ENCODE measurements at places on chromosomes 4 and X.

DNA sequence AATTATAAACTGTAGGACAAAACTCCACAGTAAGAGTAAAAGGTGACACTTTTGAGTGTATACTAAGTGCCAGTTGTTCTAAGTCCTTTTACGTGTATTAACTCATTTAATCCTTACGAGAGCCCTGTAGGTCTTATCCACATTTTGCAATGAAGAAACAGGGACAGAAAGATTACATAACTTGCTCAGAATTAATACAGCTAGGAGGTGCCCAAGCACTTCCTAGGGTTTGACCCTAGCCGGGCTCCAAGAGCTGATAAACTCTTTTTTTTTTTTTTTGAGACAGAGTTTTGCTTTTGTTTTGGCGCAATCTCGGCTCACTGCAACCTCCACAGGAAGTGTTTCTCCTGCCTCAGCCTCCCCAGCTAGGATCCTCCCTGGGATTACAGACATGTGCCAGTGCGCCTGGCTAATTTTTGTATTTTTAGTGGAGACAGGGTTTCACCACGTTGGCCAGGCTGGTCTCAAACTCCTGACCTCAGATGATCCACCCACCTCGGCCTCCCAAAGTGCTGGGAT, 110.4 kb downstream of the UBE2K start:
- no peak for DNase-seq

GRCh38 chrX:47960406-47960805, 43.4 kb downstream of the ZNF182 start:
- DNase-seq = no peak

DNA sequence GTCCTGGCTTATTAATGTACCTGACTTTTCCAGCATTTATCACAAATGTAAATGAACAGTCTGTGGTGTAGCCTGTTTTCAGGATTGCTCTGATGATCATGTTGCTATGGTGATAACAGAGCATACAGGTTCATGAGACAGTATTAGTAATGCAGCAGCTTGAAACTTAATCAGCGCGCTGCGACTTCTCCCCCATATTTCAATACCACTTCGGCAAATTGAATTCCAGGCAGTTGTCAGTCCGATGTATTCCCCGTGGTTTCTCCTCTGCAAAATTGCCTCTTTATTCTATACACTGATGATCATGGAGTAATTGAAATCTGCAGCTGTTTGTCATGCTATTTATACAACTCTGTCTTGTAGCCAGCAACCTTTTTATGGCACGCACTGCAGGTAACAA, 239.3 kb downstream of the C4orf33 start:
- DNase-seq = no peak

DNA sequence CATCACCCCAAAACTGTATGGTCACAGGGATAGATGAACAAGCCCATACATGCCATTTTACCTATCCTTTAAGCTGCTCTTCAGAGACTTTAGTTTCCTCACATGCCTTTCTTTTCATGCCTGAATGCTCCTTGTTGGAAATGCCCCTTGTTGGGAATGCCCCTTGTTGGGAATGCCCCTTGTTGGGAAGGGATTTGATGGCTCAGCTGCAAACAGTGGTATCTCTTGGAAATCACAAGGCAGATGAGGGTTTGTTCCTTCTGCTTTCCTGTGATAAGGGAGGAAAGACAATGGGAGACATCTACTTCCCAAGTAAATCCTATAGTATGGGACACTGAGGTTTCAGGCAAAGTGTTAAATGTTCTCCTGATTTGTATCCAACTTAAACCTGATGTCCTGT, 11.5 kb downstream of the CXCL2 start:
- DNase-seq = no peak

DNA sequence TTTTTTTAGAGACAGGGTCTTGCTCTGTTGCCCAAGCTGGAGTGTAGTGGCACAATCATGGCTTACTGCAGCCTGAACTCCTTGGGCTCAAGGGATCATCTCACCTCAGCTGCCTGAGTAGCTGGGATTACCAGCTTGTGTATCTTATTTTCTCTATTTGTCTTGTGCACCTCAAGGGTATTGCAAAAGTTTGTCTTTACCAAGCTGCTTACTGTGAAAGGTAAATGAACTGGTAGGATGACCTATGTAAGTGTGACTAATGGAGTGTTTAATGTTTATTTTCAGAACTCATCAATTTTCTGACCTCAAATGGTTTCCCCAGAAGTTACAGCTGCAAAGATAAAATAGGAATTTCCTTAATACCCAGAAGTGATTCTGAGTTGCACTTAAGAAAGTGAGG, 5.3 kb upstream of the FGA start:
- DNase-seq = no peak

DNA sequence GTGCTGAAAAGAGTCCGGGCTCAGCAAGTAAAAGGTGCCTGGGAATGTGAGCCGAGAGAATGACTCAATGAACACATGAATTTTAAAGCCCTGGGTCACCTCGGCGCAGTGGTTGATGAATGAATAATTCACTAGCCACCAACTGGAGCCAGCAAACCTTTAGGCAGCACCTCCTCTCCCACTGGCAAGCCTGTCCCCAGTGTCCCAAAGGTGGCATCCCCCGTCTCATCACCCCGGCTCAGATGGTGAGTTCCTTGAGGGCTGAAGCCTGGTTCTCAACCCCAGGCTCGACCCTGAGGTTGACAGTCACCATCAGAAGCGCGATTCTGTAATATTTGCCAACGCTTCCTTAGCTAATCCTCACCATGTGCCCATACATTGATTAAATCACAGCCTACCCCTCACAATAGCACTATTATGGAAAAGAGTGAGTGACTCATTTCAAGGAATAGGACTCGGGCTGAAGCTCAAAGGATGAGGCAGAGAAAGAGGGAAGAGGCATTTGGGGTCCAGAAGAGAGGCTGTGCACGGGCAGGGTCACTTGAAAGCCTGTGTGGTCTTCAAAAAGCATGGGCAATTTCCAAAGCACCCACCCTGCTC, 2.7 kb upstream of the CCNQ start:
- no peak for DNase-seq

GRCh38 chrX:104502460-104502859, 63.5 kb upstream of the IL1RAPL2 start:
- DNase-seq = no peak

DNA sequence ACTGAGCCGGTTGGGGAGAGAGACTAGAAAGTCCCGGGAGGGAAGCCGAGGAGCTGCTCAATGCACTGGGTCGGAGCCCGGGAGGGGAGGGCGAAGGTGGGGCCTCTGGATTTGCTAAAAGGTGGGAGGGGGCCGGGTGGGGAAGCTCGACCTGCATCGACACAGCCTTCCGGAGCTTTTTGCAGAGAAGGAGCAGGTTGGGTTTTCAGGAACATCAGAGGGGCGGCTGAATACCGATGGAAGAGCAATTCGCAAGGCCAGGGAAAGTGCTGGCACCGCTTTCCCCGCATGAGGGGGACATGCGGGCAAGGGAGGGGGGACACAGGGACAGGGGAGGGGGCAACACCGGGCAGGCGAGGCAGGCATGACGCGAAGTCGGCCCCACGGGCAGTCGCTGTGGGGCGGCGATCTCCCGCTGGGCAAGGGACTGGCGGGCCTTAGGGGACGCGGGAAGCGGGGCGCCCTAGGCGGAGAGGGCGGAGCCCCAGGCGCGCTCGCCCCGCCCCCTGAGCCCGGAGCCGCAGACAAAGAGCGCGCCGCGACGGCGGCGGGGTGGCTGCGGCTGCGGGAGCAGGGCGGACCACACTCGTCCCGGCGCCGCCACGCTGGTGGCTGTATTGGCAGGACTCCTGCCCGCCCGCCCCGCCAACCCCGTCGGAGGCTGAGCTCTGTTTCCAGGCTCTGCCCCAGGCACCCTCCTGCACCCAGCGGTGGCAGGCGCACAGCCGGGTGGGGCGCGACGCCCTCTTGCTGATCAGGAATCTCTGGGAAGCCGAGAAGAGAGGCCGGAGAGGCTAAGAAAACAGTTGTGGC, 11.6 kb downstream of the PDZD4 start:
- DNase-seq = peak; percentile 39

DNA sequence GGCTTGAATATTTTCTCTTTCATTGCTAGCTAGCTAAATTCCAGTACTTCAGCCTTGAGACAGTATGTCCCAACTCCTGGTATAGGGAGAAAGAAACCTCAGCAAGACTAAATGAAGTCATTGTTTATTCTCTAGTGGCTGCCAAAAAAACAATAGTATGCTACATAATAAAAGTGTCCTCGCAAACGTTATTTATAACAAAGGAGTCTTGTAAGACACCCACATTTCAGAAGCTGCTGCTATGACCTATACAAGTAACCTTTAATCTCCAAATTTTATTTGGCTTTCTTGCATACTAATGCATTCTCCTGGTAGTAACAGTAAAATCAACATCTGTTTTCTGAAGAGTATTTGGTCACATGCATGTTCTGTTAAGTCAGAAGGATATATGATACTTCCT, 28.8 kb downstream of the NEK1 start:
- no peak for DNase-seq

DNA sequence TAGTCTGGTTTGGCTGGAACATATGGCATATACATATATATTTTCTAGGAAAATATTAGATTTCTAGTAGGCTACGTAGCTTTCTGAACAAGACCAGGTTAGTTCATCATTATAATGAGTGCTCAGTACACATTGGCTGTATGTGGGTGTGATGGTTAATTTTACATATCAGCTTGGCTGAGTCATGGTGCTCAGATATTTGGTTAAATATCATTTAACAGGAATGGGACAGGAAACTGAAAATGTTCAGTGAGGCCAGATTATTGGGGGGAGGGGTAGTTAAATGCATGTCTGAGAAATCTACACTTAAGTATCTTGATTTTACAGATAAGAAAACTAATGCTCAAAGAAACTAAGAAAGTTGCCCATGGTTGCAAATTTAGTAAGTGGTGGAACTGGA, 160.1 kb downstream of the RBMX2 start:
- no peak for DNase-seq

GRCh38 chr4:188722911-188723310, 583.7 kb downstream of the TRIML1 start:
- no peak for DNase-seq

DNA sequence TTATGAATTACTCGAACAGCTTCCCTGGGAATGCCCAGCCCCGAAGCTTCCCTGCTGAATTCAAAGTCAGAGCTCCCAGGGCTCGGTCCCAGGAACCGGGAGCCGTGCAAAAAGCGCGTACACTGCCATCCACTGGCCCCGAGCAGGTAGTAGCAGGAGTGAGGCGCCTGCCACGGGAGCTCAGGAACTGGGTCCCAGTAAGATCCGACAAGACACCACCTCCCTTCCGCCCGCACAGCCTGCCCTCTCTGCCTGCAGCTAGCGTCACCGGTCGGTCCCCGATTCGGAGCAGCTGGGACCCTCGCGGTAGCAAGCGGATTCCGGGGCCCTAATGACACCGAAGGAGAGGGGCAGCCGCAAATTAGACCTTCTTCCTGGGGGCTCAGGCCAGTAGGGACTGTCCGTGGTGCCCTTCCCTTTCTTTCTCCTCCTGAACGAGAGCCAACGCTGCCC, 1.2 kb downstream of the CORIN start:
- DNase-seq = peak; percentile 29

- peak; percentile 19 for DNase-seq
Observed at GRCh38 chrX:153539171-153539978, 21.9 kb downstream of the ATP2B3 start.

DNA sequence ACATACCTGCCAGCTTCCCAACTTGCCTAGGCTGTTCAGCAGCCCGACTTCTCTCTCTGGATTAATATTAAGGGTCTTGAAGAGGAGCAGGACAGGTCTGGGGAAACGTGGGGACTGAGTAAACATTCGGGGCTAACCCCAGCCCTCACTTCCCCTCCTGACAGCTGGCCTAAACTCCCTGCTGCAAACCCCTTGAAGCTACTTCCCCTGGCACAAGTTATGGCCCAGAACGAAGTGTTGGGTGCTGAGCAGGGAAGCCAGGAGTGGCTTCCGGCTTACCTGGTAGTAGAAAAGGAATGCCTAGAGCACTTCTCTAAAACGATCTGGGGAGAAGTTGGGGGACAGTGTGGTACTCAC, 200.0 kb downstream of the BCOR start:
- no peak for DNase-seq

DNA sequence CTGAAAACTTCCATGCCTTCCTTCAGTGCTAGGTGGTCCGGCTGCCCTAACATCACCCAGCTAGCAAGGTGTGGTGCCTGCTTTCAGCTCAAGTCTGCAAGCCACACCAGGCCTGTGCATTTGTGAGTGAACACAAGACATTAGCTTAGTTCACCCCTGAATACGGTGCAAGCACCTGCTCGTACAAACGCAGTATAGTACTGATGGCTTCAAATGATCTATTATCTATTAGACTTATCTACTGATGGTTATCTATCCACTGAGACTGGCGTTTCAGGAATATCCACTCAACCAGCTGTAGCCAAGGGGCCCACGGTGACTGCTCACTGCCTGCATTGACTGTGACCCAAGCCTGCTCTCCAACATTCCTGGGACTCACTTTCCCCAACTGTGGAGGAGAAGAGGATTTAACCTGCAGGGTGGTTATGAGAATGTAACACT, 155.9 kb downstream of the SHOX start:
- DNase-seq = no peak

GRCh38 chr4:109321232-109321631, 18.8 kb upstream of the COL25A1 start:
- no peak for DNase-seq

- no peak for DNase-seq
Observed at GRCh38 chrX:70033348-70034051, 16.2 kb downstream of the AWAT2 start.

- DNase-seq = peak; percentile 78
Observed at GRCh38 chr4:6695660-6696610, 2.3 kb downstream of the S100P start.

- no peak for DNase-seq
Observed at GRCh38 chr4:163382178-163382869, 38.6 kb downstream of the NPY5R start.

GRCh38 chrX:129239371-129239770, 283.9 kb downstream of the SMARCA1 start:
- DNase-seq = no peak

- no peak for DNase-seq
Observed at GRCh38 chrX:139120760-139121159, 409.2 kb upstream of the FGF13 start.

DNA sequence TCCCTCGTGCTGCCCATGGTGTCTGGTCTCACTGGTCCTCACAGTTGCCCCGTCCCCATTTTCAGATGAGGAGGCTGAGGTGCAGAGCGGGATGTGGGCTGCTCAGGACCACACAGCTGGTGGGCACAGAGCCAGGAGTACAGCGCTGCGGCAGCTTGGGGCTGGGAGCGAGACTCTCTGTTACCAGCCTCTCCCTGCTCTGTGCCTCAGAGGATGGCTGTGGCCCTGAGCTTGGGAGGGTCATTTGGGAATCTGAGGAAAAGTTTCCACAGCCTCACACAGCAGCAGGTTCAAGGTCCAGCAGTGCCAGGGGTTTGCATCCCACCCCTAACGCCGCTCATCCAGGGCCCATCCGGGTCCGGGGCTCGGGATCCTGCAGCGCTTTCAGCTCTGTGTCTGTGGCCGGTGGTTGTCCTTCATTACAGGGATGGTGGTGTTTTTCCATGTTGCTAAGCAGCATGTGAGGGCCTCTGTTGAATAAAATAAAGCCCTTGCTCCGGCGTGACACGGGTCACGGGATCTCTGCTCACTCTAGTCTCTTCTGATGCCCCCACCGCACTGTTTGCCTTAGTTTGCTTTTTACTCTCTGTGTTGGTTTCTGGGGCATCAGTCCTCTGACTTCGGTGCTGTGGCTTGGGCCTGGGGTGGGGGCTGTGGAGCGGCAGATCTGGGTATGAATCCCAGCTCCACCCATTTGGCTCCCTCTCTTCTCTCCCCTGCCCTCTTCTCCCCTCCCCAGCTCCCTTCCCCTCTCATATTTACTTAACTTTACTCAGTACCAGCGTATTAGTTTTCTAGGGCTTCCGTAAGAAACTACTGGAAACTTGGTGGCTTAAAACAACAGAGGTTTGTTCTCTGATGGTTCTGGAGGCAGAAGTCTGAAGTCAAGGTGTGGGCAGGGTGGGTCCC, 6.5 kb downstream of the WFS1 start:
- no peak for DNase-seq
